ENCODE measurements at places on chromosomes 2 and 18.
A peak's percentile ranks its signal among the peaks of the same experiment; 100 is the strongest.

DNA sequence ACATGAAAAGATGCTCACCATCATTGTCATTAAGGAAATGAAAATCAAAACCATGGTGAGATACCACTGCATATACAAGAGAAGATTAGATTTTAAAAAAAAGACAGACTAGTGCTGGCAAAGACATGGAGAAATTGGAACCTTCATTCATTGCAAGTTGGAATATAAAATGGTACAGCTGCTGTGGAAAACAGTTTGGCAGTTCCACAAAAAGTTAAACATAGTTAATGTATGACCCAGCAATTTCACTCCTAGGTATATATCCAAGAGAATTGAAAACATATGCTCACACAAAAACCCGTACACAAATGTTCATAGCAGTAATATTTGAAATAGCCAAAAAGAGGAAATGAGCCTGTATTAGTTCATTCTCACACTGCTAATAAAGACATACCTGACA is 33.7 kb upstream of the MBOAT2 start:
- peak; percentile 50 for DNase-seq

GRCh38 chr2:113283704-113284284 is 5.1 kb upstream of the PAX8 start:
- peak; percentile 94 for DNase-seq

- DNase-seq, result peak; percentile 41
Measured at GRCh38 chr18:69397096-69397495, 3.6 kb upstream of the DOK6 start.

DNA sequence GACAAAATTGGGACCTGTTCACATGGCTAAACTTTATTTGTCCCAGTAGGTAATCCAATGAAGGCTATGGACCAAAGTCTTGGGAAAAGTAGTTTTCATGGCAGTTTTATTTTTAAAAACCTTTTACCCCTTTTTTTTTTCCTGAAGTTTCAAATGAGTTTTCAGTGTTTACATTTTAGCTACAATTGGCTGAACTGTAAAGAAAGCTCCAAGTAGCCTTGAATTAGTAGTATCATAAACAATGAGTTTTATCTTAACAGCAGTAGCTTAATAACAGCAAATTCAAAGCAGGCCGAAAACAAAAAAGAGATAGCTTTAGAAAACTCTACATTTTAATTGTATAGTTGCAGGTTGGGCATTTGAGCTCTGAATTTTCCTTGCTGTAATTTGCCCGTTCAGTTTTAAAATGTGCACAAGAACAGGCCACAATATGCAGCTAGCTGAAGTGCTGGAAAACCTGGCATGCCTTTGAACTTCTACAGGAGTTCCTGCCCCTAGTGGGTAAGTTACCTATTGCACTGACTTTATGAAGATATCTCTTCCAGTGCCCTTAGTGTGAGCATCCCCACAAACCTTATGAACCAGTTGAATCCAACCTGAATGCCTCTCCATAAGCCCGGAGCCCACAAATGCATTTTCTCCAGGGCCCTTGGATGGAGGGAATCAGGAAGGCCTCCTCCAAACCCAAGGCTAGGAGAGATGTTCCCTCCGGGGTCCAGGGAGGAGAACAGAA is 106.7 kb downstream of the XRCC5 start:
- peak; percentile 24 for DNase-seq

Data from fibroblast of skin of right quadriceps (primary cell).